ENCODE measurements at places on chromosomes 4 and X. TPM values are rescaled to one million over a fixed set of nuclear protein-coding genes. Genes with fewer than 3 reads are reported as not detected.
A peak's percentile ranks its signal among the peaks of the same experiment; 100 is the strongest.

GRCh38 chrX:153381684-153382532 is 19.2 kb downstream of the PNMA6E start:
- no peaks in the 10 kb centered on the region for H3K36me3 ChIP-seq
- no peaks in the 10 kb centered on the region for H3K4me1 ChIP-seq
- H3K27me3 ChIP-seq = no peaks in the 10 kb centered on the region
- no peak overlapping the region for H3K27ac ChIP-seq

- H3K27me3 ChIP-seq = no peaks in the 10 kb centered on the region
- no peak for DNase-seq
- no peaks in the 10 kb centered on the region for H3K4me1 ChIP-seq
- no peak overlapping the region for H3K4me3 ChIP-seq
- H3K27ac ChIP-seq = no peak overlapping the region
Observed at GRCh38 chrX:17187136-17187756, 187.8 kb upstream of the NHS start.

The MGAT4D gene
- total RNA-seq = not detected

The STBD1 gene
- total RNA-seq = 10.6 TPM

DNA sequence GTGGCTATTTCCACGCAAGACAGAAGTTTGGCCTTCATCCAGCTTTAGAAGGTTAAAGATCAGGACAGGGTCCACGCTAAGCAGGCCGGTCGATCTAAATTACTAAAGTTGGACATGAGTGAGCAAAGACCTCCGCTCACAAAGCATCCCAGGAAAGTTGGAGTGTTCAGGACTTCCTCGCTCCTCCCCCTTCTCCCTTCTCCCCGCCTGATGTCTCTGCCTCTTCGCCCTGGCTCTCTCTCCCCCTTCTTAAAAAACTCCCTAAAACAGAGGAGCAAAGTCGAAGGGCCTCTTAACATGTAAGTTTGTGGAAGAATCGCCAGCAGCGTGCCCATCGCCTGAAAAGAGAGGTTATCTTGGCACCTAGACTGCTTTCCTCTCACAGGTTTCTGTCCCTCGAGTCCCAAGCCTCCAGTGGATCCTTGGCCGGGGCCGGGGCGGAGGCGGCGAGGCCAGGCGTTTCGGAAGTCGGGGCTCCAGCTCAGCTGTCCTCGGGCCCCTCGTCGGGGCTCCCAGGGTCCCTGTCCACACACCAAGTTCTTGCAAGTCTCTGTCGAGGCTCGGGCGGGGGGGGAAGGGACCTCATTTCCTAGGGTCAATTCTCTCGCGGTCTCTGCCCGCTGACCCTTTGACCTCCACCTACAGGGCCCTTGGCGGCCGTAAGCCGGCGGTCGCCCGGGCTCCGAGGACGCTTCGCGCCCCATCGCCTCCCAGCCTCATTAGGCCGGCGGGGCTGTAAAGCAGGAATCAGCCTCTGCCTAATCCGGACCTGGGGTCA is 7.6 kb downstream of the ZIC3 start:
- H3K4me3 ChIP-seq = no peak overlapping the region
- H3K27ac ChIP-seq = no peak overlapping the region
- DNase-seq = no peak
- H3K27me3 ChIP-seq = no peaks in the 10 kb centered on the region

DNA sequence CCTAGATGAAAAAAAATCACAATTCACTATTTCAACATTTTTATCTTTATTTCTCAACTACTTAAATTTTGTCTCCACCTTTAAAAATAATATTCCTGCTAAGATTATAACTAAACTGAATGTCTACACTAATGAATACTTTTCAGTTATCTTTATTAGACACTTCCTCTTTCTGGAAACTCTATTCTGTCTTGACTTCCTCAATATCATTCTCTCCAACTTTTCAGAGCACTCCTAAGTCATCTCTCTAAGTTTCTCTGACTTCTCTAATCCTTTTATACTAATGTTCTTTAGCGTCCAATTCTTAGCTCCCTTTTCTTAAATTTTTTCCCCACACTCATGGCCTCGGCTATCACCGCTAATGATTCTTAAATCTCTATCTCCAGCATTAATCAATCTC is 374.2 kb downstream of the FBXO8 start:
- no peaks in the 10 kb centered on the region for H3K4me1 ChIP-seq
- H3K27me3 ChIP-seq = no peaks in the 10 kb centered on the region
- no peak overlapping the region for H3K4me3 ChIP-seq

The ATP1B4 gene
- total RNA-seq = not detected

DNA sequence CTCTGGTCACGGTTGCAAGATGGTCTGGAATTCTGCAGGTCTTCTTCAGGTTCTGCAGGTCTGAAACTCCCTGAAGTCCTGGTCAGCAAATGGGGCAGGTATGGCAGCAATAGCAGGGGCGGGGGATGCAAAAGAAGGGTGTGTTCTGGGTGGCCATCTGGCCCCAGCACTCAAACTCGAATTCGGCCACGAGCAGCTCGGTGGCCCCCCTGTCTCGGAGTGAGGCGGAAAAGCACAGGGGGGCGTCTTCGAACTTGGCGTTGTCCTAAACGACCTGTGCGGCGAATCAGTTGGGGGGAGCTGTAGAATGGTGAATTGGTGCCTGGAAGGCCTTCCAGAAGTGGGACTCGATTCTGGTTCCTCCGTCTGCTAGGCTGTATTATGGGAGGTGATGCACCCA is 2.1 kb downstream of the RTL5 start:
- no peak for DNase-seq
- H3K4me3 ChIP-seq = no peak overlapping the region
- H3K27ac ChIP-seq = no peak overlapping the region
- H3K27me3 ChIP-seq = no peaks in the 10 kb centered on the region
- H3K4me1 ChIP-seq = peaks cover 10% of the 10 kb centered on the region
- H3K36me3 ChIP-seq = no peaks in the 10 kb centered on the region

The PRSS12 gene
- total RNA-seq = 9.7 TPM

The SLIT2 gene
- total RNA-seq = 13.4 TPM

DNA sequence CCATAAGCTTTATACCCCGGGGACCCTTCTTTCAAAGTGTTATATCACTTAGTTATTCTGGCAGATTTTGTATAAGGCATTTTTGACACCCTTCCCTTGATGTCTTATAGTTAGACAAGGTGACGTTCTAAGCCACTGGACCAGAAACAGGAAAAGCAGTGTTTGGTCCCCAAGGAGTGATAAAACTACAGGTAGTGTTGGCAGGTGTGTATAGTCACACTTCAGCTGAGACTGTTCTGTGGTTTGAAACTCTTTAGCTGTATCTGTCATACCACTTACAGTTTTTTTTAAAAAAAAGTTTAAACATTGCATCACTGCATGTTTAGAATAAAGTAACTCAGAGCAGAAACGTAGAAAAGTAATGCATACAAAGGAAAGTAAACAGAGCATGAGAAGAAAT is 48.5 kb downstream of the TLL1 start:
- H3K27me3 ChIP-seq = no peaks in the 10 kb centered on the region
- no peak overlapping the region for H3K27ac ChIP-seq

- H3K36me3 ChIP-seq = no peaks in the 10 kb centered on the region
- H3K27ac ChIP-seq = no peak overlapping the region
- H3K27me3 ChIP-seq = 0 out of 2 replicates have a peak, but pooled peaks cover 4% of the 10 kb centered on the region
- no peaks in the 10 kb centered on the region for H3K4me1 ChIP-seq
- H3K4me3 ChIP-seq = no peak overlapping the region
Observed at GRCh38 chr4:65646136-65646535, 24.2 kb downstream of the EPHA5 start.

- no peak overlapping the region for H3K4me3 ChIP-seq
- H3K27ac ChIP-seq = no peak overlapping the region
- no peaks in the 10 kb centered on the region for H3K27me3 ChIP-seq
Observed at GRCh38 chrX:99242001-99242400, 1168.1 kb downstream of the PCDH19 start.

DNA sequence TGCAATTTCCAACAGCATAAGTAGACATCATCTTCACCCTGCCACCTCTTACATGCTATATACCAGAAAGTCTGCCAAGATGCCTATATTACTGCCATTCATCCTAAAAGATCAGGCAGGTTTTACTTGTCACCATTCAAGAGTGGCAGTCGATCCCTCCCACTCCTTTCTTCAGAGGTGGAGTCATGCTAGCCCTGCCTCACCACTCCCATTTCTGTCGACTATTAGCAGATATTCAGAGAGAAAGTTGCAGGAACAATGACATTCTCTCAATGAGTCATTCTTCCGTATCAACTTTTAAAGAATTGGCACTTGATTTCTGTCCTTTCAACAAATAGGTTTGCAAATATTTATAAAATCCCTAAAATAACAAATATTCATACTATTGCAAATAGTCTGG is 1060.1 kb downstream of the ADGRL3 start:
- no peaks in the 10 kb centered on the region for H3K4me1 ChIP-seq
- no peak overlapping the region for H3K4me3 ChIP-seq
- no peak overlapping the region for H3K27ac ChIP-seq
- DNase-seq = no peak

- no peak overlapping the region for H3K27ac ChIP-seq
- no peaks in the 10 kb centered on the region for H3K4me1 ChIP-seq
- no peak overlapping the region for H3K4me3 ChIP-seq
- H3K36me3 ChIP-seq = no peaks in the 10 kb centered on the region
- H3K27me3 ChIP-seq = no peaks in the 10 kb centered on the region
- no peak for DNase-seq
Observed at GRCh38 chrX:20147561-20147960, 5.9 kb upstream of the EIF1AX start.

DNA sequence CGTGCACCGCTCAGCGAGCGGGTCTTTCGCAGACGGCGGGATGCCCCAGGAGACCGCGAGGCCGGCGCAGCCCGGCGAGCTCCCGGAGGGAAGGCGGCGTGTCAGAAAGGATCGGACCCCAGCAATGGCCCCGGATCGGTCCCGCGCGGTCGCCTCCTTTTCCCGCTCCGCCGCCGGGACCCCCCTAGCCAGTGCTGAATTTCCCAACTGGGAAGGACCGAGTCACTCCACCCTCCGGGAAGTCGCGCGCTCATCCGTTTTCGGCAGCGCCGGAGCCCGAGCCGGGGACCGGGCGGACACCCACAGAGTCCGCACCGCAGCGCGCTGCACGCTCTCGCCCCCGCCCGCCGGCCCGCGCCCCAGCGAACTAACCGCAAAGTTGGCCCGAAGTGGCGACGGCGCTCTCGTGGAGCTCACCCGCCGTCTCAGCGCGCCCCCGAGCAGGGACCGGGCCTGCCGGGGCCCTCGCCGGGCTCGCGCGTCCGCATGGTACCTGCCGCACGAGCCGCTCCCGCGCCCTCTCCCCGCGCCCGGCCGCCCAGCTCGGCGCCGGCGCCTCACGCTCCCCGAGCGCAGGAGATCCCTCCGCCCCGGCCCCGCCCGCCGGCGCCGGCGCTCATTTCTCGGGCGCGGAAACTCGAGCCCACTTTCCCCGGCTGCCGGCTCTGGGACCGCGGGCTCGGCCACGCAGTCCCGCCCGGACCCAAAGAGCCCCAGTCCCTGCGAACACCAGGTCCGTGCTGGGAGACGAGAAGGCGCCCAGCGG is at the start of gene FAT1:
TSS of gene FAT1 (minus strand) at position 565 of the 766 bp plus-strand sequence. CDS start 14,029 bp downstream, outside the sequence.
- peak within 1 kb of the TSS; percentile 74 for H3K4me3 ChIP-seq
- no peaks in the 10 kb centered on the region for H3K27me3 ChIP-seq
- H3K4me1 ChIP-seq = peaks cover 30% of the 10 kb centered on the region

DNA sequence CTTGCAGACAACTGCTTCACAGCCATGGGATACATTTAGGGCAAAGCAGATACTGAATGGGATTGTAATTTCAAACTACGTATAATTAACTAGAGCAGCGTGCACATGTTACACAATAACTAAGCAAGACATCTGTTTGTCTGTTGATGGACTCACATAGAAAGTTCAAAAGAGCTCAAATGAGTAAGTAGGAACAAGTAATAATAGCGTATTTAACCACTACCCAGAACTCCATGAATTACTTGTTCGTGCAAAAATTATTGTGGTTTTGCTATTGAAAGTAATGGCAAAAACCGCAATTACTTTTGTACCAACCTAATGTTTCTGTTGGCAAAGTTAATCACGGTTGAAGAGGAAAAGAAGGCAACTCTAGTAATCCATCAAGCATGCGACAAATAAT is 825.4 kb downstream of the PCDH18 start:
- H3K27ac ChIP-seq = no peak overlapping the region
- H3K36me3 ChIP-seq = no peaks in the 10 kb centered on the region
- H3K27me3 ChIP-seq = no peaks in the 10 kb centered on the region
- no peaks in the 10 kb centered on the region for H3K4me1 ChIP-seq
- no peak for DNase-seq

- no peaks in the 10 kb centered on the region for H3K27me3 ChIP-seq
- H3K27ac ChIP-seq = no peak overlapping the region
- DNase-seq = no peak
- no peaks in the 10 kb centered on the region for H3K4me1 ChIP-seq
Observed at GRCh38 chr4:25223802-25224375, 9.9 kb upstream of the PI4K2B start.

DNA sequence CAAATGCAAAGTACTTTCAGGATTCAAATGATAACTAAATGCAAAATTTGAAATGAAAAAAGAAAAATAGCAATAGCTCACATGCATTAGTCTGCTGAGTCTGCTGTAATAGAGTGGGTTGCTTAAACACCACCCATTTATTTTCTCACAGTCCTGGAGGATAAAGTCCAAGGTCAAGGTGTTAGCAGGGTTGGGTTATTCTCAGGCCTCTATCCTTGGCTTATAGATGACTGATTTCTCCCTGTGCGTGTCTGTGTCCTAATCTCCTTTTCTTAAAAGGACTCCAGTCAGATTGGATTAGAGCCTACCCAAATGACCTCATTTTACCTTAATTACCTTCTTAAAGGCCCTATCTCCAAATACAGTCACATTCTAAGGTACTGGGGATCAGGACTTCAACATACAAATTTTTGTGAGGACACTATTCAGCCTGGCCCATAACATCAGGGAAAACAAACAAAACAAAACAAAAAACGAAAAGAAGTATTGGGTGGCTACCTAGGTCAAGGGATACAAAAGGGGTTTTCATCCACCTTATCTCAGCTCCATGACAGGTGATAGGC is 6.3 kb upstream of the TBL1X start:
- no peaks in the 10 kb centered on the region for H3K36me3 ChIP-seq
- no peak overlapping the region for H3K4me3 ChIP-seq
- H3K27ac ChIP-seq = no peak overlapping the region
- peaks cover 10% of the 10 kb centered on the region for H3K4me1 ChIP-seq

The LNX1 gene
- not detected for total RNA-seq

DNA sequence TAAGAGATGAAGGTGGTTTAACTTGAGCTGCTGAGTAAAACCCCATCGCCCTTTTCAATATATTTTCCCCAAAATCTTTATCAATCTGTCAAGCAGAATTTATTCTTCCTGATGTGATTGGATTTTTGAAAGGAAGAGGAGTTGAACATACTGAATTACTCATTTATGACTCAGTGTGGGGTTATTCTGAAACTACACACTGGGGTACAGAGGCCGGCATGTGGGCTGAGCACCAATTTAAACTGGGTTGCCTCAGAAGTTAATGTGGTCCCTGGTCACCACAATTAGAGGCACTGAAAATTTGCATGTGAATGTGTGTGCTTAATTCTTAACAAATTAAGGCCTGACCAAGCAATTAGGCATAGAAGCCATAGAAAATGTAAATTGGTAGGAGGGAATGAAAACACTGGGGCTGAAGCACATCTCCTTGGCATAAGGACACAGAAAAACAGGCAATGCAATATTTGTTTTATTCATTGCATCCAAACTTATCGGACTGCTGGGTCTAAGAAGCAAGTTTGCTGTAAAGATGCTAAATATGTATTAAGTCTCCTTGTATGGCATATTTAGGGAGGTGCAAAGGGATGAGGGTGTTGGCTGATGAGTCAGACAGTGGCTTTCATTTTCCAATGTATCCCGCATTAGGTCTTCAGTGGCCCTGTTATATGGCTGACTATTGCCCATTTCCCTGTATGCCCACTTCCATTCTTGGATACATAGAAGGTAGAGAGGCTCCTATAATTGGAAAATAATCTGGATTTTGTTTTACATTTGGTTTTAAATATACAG is 170.9 kb downstream of the IL15 start:
- no peaks in the 10 kb centered on the region for H3K27me3 ChIP-seq
- no peak overlapping the region for H3K4me3 ChIP-seq
- peaks cover 10% of the 10 kb centered on the region for H3K4me1 ChIP-seq
- no peak for DNase-seq
